Kidney (tissue), 22 donors: ENCODE measurements at places on chromosomes 3 and 15. TPM values are rescaled to one million over a fixed set of nuclear protein-coding genes. Genes with fewer than 3 reads are reported as not detected.

PEX5L gene
- 0.32 TPM for polyA plus RNA-seq

SAMD7 gene
- not detected for polyA plus RNA-seq

SEC11A gene
- 161 TPM for polyA plus RNA-seq

PTX3 gene
- 0.45 TPM for polyA plus RNA-seq

PARP15 gene
- polyA plus RNA-seq, result not detected

TRH gene
- not detected for polyA plus RNA-seq

CLCN2 gene
- 6.4 TPM for polyA plus RNA-seq

MESP1 gene
- 6.0 TPM for polyA plus RNA-seq
